Calu3 (cell line): ENCODE measurements at places on chromosomes 7 and 10. TPM values are rescaled to one million over a fixed set of nuclear protein-coding genes. Genes with fewer than 3 reads are reported as not detected.

Gene PDIA4
- total RNA-seq: 332 and 351 TPM in 2 replicates

Gene SH2D4B
- total RNA-seq: 0.24 TPM in 1 of 2 replicates, not detected in the other

Gene SPAM1
- not detected in 2 replicates for total RNA-seq

Gene TDRD1
- not detected in 2 replicates for total RNA-seq

Gene CALY
- not detected in 2 replicates for total RNA-seq

Gene HOXA6
- 11.4 and 12.4 TPM in 2 replicates for total RNA-seq

Gene LEP
- total RNA-seq: not detected in 2 replicates

DNA sequence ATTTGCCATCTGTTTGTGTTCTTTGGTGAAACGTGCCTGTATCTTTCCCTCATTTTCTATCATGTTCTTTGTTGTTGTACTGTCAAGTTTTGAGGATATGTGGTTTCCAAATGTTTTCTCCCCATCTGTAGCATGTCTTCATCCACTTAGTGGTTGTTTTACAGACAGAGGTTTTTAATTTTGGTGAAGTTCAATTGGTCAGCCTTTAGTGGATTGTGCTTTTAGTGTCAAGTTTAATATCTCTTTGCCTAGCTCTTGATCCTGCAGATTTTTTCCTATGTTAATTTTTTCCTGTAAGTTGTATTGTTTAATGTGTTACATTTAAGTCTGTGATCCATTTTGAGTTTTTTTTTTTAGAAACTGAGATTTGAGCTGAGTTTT is 95.9 kb downstream of the ANKRD61 start:
- H3K27ac ChIP-seq: no peak overlapping the region
- H3K36me3 ChIP-seq: peaks cover 42% of the 10 kb centered on the region
- no peaks in the 10 kb centered on the region for H3K27me3 ChIP-seq

DNA sequence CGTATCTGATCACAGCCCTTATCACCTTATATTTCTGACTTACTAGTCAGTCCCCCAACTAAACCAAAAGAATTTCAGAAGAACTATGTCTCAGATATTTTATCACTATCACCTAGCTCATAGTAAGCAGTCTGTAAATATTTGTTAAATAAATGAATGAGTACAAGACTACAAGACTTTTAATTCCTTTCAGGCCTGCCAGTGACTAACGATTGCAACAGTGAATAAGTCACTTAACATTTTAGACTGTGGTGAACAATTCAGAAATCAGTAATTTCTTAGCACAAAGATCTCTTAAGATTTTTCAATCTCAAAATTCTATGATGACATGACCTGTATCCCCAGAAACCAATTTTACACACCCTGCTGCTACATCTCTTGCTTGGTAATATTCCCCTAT is 162.2 kb downstream of the IMMP2L start:
- no peaks in the 10 kb centered on the region for H3K4me1 ChIP-seq
- H3K4me3 ChIP-seq: no peak overlapping the region
- H3K27ac ChIP-seq: no peak overlapping the region
- H3K36me3 ChIP-seq: no peaks in the 10 kb centered on the region
- DNase-seq: no peak
- no peaks in the 10 kb centered on the region for H3K27me3 ChIP-seq

DNA sequence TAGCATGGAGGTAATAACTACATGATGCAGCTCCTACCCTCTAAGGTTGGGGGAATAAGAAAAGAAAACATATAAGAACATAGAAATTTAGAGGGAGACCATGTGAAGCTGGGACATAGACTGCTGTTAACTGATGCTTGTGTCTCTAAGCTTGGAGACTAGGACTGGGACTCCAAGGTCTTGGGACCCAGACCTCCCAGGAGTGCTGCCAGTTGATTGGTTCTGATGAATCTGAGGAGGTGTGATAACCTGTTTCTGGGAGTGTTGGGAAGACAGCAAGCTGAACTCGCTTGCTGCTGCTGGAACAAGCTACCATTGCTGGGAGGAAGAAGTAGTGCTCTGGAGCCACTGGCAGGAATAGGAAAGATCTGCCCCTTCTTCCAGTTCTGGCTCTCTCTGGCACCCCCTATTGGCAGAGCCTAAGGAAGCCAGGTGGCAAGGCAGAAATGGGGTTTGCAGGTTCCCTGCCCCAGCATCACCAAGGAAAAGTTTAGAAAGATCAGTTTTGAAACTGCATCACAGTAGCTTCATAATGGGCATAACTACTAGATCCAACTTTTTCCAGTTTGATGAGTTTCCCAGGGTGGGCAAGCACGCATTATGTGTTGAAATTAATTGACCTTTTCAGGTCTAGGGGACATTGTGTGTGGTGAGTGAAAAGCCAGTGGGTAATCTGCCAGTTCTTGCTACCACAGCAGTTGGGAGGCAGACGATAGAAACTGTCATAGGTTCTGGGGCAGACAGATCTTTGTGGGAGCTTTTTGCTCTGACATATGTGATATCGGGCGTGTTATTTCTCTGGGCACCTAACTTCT is 140.7 kb downstream of the SND1 start:
- H3K4me1 ChIP-seq: peaks cover 16% of the 10 kb centered on the region
- H3K27ac ChIP-seq: no peak overlapping the region
- H3K36me3 ChIP-seq: no peaks in the 10 kb centered on the region
- no peaks in the 10 kb centered on the region for H3K27me3 ChIP-seq

- no peak overlapping the region for H3K4me3 ChIP-seq
- H3K27me3 ChIP-seq: no peaks in the 10 kb centered on the region
- H3K36me3 ChIP-seq: no peaks in the 10 kb centered on the region
- no peak overlapping the region for H3K27ac ChIP-seq
Observed at GRCh38 chr10:66880826-66881225, 45.0 kb upstream of the LRRTM3 start.

- H3K4me1 ChIP-seq: no peaks in the 10 kb centered on the region
- no peak overlapping the region for H3K4me3 ChIP-seq
- H3K36me3 ChIP-seq: no peaks in the 10 kb centered on the region
- no peak overlapping the region for H3K27ac ChIP-seq
- DNase-seq: no peak
- peaks cover 97% of the 10 kb centered on the region for H3K27me3 ChIP-seq
Observed at GRCh38 chr10:49276596-49276995, 22.4 kb upstream of the C10orf71 start.

DNA sequence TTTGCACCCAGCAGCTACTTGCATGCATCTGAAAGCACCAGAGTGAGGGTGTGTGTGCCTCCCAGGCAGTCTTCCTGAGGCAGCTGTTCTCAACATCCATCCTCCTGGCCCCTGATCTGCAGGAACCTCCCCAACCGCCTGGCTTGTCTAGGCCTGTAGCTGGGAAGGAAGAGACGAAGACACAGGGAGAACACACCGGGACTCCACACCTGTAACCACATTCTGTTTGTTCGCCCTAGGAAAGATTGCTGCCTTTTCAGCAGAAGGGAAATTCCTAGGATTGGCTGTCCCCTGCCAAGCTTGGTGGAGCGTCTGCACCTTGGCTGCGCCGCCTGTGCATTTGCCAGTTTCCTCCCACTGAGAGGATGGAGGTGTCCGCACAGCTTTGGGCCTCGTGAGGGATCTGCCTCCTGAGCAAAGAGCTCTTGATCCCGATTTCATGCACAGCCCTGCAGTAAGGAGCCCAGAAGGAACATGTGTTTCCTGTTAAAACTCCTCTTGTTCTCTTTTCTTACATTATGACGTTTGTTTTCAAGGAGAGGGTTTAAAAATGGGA is 154.6 kb downstream of the TPST1 start:
- H3K4me3 ChIP-seq: no peak overlapping the region
- no peaks in the 10 kb centered on the region for H3K4me1 ChIP-seq
- no peaks in the 10 kb centered on the region for H3K36me3 ChIP-seq

- H3K4me1 ChIP-seq: peaks cover 70% of the 10 kb centered on the region
- no peak for DNase-seq
- peak overlapping the region; percentile 93 for H3K27ac ChIP-seq
- H3K36me3 ChIP-seq: peaks cover 16% of the 10 kb centered on the region
- no peaks in the 10 kb centered on the region for H3K27me3 ChIP-seq
Observed at GRCh38 chr7:17557251-17557671, 258.8 kb downstream of the AHR start.

DNA sequence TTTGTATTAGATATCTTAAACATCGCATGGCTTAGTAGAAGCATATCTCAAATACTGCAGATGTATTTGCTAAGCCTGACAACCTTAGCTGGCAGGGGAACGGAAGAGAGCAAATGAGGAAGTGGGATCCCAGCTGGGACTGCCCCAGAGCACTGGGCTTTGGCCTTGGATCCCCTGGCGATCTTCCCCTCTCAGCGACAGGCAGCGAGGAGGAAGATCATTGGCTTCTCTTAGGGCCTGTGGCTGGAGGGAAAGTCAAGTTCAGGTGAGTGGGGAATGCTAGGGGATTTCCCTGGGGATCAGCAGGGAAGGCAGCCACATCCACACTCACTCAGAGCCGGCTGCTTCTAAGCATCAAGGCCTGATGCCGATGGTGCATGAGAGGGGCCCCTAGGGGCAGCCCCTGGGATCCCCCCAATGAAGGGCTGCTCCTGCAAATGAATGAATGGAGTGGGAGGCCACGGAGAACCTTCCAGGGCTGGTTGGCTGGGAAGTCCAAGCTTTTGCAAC is 42.0 kb downstream of the LYZL2 start:
- H3K4me3 ChIP-seq: no peak overlapping the region
- H3K4me1 ChIP-seq: peaks cover 21% of the 10 kb centered on the region
- no peaks in the 10 kb centered on the region for H3K36me3 ChIP-seq
- peaks cover 2% of the 10 kb centered on the region for H3K27me3 ChIP-seq
- peak overlapping the region; percentile 54 for H3K27ac ChIP-seq
- DNase-seq: peak; percentile 82

GRCh38 chr7:1540776-1541271 is 10.3 kb downstream of the MAFK start:
- peaks cover 35% of the 10 kb centered on the region for H3K4me1 ChIP-seq
- peaks cover 100% of the 10 kb centered on the region for H3K36me3 ChIP-seq
- H3K27ac ChIP-seq: peak overlapping the region; percentile 98
- DNase-seq: no peak
- H3K27me3 ChIP-seq: no peaks in the 10 kb centered on the region

DNA sequence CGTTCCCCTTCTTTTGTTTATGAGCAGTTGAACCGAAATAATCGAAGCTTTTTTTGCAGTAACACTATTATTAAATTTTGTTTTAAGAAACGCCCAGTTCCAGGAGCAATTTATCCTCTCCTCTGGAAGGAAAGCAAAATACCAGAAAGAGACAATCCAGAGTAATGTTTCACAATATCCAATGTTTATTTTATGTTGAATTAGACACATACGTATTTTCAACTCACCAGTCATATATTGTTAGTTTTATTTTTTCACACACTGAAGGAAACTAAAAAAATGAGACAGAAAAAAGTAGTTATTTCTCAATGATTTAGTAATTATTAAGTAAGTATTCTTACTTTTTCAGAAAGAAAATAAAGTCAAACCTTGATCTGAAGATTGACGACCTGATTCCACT is 85.1 kb downstream of the MYOF start:
- H3K27ac ChIP-seq: no peak overlapping the region
- H3K4me1 ChIP-seq: peaks cover 10% of the 10 kb centered on the region
- H3K4me3 ChIP-seq: no peak overlapping the region
- H3K36me3 ChIP-seq: peaks cover 77% of the 10 kb centered on the region
- no peaks in the 10 kb centered on the region for H3K27me3 ChIP-seq

GRCh38 chr7:34747176-34747781 is 89.3 kb downstream of the NPSR1 start:
- peak overlapping the region; percentile 70 for H3K27ac ChIP-seq
- H3K4me1 ChIP-seq: peaks cover 58% of the 10 kb centered on the region
- no peaks in the 10 kb centered on the region for H3K36me3 ChIP-seq
- DNase-seq: no peak

GRCh38 chr7:142375710-142376313 is 118.0 kb upstream of the PRSS58 start:
- peak; percentile 33 for DNase-seq
- H3K36me3 ChIP-seq: no peaks in the 10 kb centered on the region
- H3K4me1 ChIP-seq: peaks cover 22% of the 10 kb centered on the region

GRCh38 chr7:69696054-69696591 is 97.8 kb downstream of the AUTS2 start:
- no peaks in the 10 kb centered on the region for H3K36me3 ChIP-seq
- no peak overlapping the region for H3K27ac ChIP-seq
- H3K4me1 ChIP-seq: no peaks in the 10 kb centered on the region

DNA sequence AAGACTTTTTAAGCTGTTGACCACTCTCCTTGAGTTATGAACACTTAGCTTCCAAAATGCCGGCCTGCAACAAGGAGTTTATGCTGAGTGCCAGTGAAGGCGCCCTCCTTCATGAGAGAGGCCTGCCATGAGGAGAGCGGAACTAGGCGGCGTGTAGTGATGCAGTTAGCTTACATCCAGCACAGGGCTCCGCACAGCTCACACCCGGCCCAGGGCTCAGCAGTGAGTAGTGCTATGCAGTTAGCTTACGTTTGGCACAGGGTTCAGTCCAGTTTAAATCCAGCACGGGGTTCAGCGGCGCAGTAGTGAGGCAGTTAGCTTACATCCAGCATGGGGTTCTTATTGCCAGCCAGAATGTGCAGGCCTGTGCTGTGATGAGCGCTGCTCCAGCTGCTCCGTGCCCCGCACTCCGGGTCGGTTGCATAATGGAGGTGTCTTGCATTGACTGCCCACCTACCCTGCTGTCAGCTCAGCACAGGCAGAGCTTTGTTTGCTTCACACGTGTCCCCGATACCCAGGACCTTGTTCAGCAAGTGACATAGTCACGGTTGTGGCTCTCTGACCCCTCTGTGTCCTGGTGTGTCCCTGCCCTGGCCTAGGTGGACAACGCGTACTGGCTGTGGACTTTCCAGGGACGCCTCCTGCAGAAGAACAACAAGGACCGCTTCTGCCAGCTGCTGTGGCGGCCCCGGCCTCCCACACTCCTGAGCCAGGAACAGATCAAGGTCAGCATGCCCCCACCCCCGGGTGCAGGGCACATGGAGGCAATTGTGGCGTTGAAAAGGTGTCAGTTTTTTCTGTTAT is 21.9 kb downstream of the EIF3B start:
- H3K27ac ChIP-seq: no peak overlapping the region
- H3K4me3 ChIP-seq: no peak overlapping the region
- H3K27me3 ChIP-seq: no peaks in the 10 kb centered on the region
- H3K4me1 ChIP-seq: no peaks in the 10 kb centered on the region
- H3K36me3 ChIP-seq: peaks cover 89% of the 10 kb centered on the region
- no peak for DNase-seq

- no peak overlapping the region for H3K4me3 ChIP-seq
- H3K4me1 ChIP-seq: no peaks in the 10 kb centered on the region
- no peaks in the 10 kb centered on the region for H3K36me3 ChIP-seq
- no peaks in the 10 kb centered on the region for H3K27me3 ChIP-seq
- H3K27ac ChIP-seq: no peak overlapping the region
Observed at GRCh38 chr10:77590344-77591237, 47.0 kb downstream of the KCNMA1 start.

GRCh38 chr10:133267293-133267692 is 9.4 kb downstream of the ADAM8 start:
- DNase-seq: no peak
- H3K4me3 ChIP-seq: no peak overlapping the region
- no peak overlapping the region for H3K27ac ChIP-seq
- peaks cover 11% of the 10 kb centered on the region for H3K36me3 ChIP-seq

GRCh38 chr10:124704428-124705380 is 39.5 kb downstream of the FAM53B start:
- peaks cover 19% of the 10 kb centered on the region for H3K4me1 ChIP-seq
- no peak overlapping the region for H3K4me3 ChIP-seq
- no peak for DNase-seq
- H3K27ac ChIP-seq: no peak overlapping the region
- H3K27me3 ChIP-seq: no peaks in the 10 kb centered on the region

GRCh38 chr10:3807928-3808496 is 23.0 kb upstream of the KLF6 start:
- peak overlapping the region; percentile 48 for H3K4me3 ChIP-seq
- H3K4me1 ChIP-seq: peaks cover 72% of the 10 kb centered on the region
- peak overlapping the region; percentile 85 for H3K27ac ChIP-seq
- DNase-seq: no peak
- no peaks in the 10 kb centered on the region for H3K27me3 ChIP-seq
- peaks cover 55% of the 10 kb centered on the region for H3K36me3 ChIP-seq

- no peaks in the 10 kb centered on the region for H3K36me3 ChIP-seq
- H3K27me3 ChIP-seq: peaks cover 29% of the 10 kb centered on the region
- no peak for DNase-seq
- H3K27ac ChIP-seq: no peak overlapping the region
- no peak overlapping the region for H3K4me3 ChIP-seq
Observed at GRCh38 chr7:130273933-130274255, 7.2 kb downstream of the CPA2 start.
